ENCODE measurements at places on chromosomes 11 and 22.

GRCh38 chr11:117881217-117881616 lies 4.8 kb upstream of the FXYD6 start:
- no peak for DNase-seq

GRCh38 chr11:535210-535518 lies 212 bp downstream of the HRAS start:
- DNase-seq = no peak

GRCh38 chr22:38501797-38502672 lies 4.1 kb downstream of the DDX17 start:
- no peak for DNase-seq

- DNase-seq = no peak
Measured at GRCh38 chr22:16959345-16959930, 48.6 kb downstream of the GAB4 start.

GRCh38 chr11:8381343-8381742 lies 117.7 kb upstream of the LMO1 start:
- no peak for DNase-seq

DNA sequence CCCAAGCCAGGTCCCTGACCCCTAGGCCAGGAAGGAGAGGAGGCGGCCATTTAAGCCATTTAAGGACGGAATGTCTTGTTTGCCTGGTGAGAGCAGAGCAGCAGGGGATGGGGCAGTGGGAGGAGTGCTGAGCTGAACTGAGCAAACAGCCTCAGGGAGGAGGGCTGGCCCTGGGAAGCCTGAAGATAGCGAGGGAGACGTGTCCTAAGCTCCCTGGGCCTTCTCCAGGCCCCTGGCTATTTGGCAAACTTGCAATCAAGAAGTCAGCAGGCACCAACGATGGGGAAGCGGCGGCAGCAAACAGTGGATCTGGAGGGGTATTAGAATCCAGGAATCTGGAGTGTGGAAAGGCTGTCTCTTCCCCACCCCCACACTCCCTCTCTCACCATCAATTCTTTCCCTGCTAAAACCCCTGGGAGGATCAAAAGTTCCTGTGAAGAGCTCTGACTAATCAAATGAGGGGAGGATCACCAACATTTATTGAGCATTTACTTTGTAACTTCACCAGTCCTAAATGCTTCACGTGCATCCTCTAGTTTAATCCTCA lies 8.8 kb downstream of the BCL9L start:
- DNase-seq = no peak

GRCh38 chr11:121431820-121432526 lies 20.1 kb upstream of the SORL1 start:
- no peak for DNase-seq

GRCh38 chr11:46114961-46115360 lies 6.3 kb downstream of the PHF21A start:
- DNase-seq = no peak

DNA sequence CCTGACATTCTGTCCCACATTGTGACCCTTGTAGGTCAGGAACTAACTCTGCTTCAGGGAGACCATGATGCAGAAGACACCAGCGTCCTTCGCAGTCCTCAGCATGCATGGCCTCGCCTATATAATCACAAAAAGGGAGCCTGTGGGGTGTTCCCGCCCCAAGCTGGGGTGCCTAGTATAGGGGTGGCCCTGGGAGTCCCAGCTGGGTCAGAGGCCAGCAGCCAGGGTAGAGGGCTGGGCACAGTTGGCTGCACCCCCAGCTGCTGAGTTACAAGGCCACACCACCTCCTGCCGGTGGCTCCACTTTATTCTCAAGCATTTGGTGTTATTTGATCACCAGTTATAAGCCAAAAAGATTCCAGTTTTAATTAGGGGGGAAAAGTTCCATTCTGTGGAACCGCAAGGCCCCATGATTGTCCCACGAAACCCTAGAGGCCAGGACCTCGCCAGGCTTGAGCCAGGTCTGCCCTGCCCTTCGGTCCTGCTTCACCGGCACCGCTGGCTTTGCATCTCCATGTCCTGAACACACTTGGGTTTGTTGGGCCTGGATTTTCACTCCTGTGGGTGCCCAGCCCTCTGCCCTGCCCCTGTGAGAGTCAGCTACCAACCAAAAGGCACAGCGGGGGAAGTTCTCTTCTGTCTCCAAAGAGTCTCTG lies 15.0 kb upstream of the GNB1L start:
- DNase-seq = no peak

- no peak for DNase-seq
Measured at GRCh38 chr11:35785287-35786167, 123.0 kb downstream of the TRIM44 start.

GRCh38 chr22:23847991-23848864 lies 9.4 kb upstream of the DERL3 start:
- no peak for DNase-seq

DNA sequence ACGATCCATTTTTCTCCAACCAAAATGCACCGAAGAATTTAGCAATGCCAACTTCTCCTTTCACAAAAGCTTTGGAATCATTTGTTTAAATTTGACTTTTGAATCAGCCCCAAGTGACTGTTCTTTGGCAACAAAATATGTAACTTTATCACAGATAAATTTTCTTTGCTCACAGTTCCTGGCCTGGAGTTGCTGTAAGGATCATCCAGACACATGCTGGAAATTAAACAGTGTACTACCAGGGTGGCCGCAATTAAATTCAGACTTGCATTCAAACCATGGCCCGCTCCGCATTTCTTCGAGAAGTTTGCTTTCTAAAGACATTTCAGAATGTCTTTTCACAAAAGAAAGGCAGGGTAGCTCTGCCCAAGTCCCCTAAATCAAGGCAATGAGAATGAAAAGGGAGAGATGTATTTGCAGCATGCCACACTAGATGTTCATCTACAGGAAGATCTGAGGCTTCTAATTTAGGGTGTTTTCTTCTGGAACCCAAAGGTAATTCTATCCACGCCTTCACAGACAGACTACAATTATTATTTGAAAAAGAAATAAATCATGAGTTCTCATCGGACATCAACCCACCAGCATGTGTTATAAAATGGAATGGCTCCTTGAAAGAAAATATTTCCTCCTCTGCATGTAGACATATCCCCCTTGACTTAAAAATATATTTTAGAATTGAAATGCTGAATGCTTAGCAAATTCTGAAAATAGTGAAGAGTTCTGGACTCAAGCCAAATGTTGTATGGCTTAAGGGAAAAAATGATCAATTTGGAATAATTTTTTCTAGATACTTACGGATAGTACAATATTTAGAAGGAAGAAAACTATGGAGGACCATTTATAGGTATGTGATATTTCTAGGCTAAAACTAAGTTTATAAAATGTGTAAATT lies 189.7 kb upstream of the BLID start:
- no peak for DNase-seq

GRCh38 chr11:8937659-8938058 lies 4.9 kb upstream of the C11orf16 start:
- DNase-seq = no peak

GRCh38 chr22:24500277-24500820 lies 5.2 kb downstream of the UPB1 start:
- no peak for DNase-seq

GRCh38 chr11:93208663-93209270 lies 11.0 kb upstream of the SLC36A4 start:
- DNase-seq = no peak

DNA sequence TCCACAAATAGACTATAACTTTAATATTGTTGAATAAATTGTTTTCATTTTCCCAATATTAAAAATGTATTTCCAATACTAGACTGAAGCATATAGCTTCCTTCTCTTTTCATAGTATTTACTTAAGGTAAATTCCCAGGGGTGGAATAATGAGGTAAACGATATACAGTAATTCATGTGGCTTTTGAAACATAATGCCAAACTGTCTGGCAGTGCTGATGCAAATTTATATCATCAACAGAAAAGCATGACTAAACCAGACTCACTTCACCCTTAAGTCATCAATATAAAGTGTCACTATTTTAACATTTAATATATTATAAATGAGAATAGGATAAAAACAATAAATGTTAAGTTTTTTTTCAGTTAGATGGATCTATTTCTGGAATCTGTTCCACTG lies 13.6 kb downstream of the C2CD3 start:
- no peak for DNase-seq

- DNase-seq = no peak
Measured at GRCh38 chr11:11582011-11582701, 39.6 kb downstream of the GALNT18 start.

GRCh38 chr22:47597041-47597440 lies 834.6 kb downstream of the TBC1D22A start:
- DNase-seq = no peak

DNA sequence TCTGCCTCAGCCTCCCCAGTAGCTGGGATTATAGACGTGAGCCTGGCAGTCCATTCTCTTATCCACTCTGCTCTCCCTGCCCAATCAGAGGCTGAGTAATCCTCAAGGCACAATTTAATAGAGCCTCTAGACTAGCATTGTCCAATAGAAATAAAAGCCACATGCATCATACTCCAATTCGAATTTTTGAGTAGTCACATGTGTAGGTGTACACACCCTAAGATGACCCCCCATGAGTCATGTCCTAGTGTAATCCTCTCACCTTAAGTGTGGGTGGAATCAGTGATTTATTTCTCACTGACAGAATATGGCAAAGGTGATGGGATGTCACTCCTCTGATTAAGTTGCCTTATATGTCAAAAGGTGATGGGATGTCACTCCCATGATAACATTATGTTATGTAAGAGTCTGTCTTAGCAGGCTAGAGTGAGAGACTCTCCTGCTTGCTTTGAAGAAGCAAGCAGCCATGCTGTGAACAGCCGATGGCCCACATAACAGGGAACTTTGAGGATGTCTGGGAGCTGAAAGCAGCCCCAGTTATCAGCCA lies 61.3 kb downstream of the MN1 start:
- no peak for DNase-seq

DNA sequence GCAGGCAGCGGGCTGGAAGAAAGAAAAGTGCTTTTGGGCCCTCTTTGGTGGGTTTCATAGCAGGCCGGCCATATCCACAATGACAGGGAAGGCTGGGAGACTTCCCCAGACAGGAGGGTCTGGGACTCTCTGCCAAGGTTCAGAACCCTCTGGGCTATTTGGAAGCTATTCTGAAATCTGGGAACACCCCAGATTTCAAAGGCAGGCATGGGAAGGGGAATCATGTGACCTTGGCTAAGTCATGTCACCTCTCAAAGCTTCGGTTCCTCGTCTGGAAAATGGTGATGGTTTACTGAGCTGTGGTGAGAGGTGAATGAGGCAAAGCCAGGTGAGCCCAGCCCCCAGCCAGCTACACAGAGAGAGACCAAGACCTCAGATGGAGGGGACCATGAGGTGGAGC lies 4.6 kb downstream of the CASTOR1 start:
- no peak for DNase-seq

GRCh38 chr22:25508161-25508560 lies 56.3 kb upstream of the GRK3 start:
- no peak for DNase-seq

GRCh38 chr11:93084727-93085505 lies 112.9 kb downstream of the SLC36A4 start:
- DNase-seq = no peak

- DNase-seq = no peak
Measured at GRCh38 chr22:23058063-23058462, 12.3 kb upstream of the GNAZ start.

DNA sequence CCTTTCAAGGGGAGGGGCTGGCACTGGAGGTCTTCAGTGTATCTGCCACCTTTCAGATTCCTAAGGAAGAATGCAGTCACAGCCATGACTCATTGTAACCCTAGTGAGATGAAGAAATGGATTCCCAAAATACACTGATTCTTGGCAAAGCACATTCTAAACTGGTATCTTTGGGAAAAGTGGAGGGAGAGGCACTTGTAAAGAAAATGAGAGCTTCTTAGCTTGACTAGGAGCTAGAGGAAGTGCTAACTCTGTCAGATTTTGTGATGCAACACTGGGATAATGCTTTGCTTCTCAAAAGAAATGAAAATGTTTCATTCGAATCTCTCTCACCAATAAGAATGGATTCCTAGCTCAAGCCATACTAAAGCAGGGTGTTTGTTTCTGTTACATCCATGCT lies 14.3 kb downstream of the NRIP3 start:
- no peak for DNase-seq

GRCh38 chr11:75302371-75302770 lies 49.1 kb downstream of the ARRB1 start:
- no peak for DNase-seq

DNA sequence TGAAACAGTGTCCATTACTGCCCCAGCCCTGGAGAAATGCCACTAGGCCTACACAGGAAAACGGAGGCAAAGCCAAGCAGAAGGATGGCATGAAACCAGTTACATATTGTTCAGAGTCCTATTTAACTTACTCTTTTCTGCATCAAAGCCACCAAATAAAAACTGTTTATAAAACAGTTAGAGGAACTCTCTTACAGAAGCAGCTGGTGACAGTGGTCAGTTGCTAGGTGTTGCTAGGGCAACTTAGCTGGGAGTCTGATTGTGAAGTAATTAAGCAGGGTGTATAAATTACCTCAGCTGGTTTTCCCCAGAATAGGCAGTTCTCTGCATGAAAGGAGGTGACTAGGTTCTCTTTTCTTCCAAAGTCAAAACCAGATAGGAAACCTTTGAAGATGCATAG lies 115.6 kb upstream of the ZBED5 start:
- no peak for DNase-seq

DNA sequence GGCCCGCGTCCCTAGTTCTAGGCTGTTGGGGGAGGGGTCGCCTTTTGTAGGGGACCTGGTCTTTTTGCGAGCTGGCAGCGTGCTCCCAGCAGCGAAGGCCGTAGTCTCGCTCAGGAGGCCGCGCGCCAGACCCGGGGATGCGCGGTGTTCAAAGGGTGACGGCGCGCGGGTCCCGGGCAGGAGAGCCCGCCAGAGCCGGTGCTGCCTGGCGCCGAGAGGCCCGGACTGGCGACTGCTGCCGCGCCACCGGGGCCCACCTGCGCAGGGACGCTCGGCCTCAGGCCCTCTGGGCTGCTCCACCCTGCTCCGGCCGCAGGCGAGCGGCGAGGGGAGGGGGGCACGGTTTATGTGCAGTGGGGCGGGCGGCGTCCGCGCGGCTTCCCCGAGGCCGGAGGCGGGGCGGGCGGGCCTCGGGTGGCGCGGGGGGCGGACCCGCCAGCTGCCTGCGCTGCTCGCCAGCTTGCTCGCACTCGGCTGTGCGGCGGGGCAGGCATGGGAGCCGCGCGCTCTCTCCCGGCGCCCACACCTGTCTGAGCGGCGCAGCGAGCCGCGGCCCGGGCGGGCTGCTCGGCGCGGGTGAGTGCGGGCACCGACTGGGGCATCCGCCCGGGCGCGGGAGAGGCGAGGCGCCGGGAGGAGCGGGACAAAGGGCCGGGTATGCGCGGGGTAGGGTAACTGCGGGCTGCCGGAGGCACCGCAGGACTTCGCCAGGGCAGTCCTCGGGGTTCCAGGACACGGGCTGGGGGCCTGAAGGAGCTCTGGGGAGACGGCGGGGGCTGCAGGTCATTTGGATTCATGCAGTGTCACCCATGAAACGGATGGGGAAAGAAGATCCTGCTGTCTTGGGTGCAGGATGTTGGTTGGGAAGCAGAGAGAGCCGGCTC lies at the start of gene PRSS23:
PRSS23 (plus strand) TSS at position 467 of the 884 bp plus-strand sequence. CDS start 7,102 bp downstream, outside the sequence.
- no peak for DNase-seq

- no peak for DNase-seq
Measured at GRCh38 chr22:42388130-42388797, 43.9 kb downstream of the NFAM1 start.

GRCh38 chr11:111541254-111542061 lies 938 bp downstream of the LAYN start:
- DNase-seq = no peak

GRCh38 chr11:68447015-68447801 lies 13.3 kb upstream of the PPP6R3 start:
- DNase-seq = no peak
